Hepatocyte (in vitro differentiated cells): ENCODE measurements at places on chromosomes 1 and 21. TPM values are rescaled to one million over a fixed set of nuclear protein-coding genes. Genes with fewer than 3 reads are reported as not detected.

The CLCNKA gene
- 1.3 and 2.7 TPM in 2 replicates for polyA plus RNA-seq

The KMO gene
- polyA plus RNA-seq = 0.22 and 2.8 TPM in 2 replicates

The RRP15 gene
- polyA plus RNA-seq = 9.0 and 12.6 TPM in 2 replicates

The RORC gene
- 0.60 TPM in 1 of 2 replicates, not detected in the other for polyA plus RNA-seq

The AMIGO1 gene
- polyA plus RNA-seq = 2.0 and 2.6 TPM in 2 replicates

The MEX3A gene
- 9.3 and 10.8 TPM in 2 replicates for polyA plus RNA-seq

The NEXN gene
- 11.5 and 12.2 TPM in 2 replicates for polyA plus RNA-seq

The OR2T29 gene
- polyA plus RNA-seq = not detected in 2 replicates

The KCNK1 gene
- 25.9 and 27.1 TPM in 2 replicates for polyA plus RNA-seq

The SLAMF8 gene
- polyA plus RNA-seq = 0.47 and 0.74 TPM in 2 replicates

The PEF1 gene
- 85.5 and 89.0 TPM in 2 replicates for polyA plus RNA-seq
